Right renal pelvis (tissue), 4 donors: ENCODE measurements at places on chromosomes 12 and 14.

DNA sequence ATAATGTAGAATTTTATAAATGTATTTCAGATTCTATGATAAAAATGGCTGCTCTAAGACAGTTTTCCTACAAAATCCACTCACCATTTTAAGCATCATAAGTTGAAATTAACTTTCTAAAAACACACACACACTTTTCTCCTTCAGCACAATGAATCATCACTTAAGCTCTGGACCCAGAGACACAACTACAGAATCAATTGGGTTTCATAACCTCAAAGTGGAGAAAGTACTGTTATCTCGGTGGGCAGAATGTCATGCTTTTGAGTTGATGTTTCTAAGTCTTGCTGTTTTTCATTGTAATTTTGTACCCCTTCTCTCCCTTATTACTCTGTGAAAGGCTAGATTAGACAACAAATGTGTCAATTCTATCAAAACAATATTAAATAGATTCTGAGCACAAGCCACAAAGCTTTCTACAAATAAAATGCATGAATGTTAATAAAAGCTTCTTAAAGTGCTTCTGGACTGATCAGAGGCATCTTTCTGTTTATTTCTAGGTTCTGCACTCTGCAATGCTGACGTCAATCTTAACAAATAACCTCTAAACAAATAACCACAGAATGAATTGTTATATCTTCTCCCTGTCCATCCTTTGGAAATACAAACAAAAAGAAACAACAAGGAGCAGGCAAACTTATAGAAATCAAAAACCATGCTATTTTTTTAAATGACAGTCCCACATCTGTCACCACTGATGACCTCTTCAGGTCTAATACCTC lies 8.2 kb downstream of the IPO8 start:
- no peak for DNase-seq

DNA sequence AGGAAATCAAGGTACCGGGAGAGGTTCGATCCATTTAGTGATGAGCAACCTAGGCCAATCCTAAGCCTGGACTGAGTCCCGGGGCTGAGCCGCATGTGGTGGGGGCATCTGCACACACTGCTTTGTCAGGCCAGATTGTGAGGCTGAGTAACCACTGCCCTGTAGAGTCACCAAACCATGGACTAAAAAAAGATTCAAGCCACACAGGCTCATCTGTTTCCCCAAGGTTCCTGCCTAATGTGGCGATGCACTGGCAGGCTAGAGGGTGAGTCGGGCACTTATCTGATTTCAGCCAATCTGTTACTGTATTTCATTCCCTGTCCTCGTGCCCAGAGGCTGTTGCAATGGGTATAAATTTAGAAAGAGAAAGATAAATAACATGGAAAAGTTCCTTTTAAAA lies 140.8 kb downstream of the TTC7B start:
- DNase-seq: no peak

DNA sequence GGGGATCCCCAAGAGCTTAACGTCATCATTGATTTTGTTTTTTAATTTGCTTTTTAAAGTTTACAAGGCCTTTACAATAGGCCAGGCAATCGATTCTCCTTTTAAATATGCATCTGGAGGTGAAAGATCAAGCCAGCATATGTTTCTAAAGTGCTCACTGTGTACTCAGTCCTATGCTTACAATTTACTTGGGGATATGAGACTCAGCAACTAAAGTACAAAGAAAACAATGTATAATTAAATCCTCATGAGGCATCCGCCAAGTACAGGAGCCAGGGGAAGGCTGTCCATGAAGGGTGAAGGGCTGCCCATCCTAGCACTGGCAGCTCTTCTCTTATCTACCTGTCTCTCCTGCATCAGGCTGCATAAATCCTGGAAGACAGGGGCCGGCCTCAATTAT lies 11.8 kb downstream of the CCDC92 start:
- DNase-seq: no peak

DNA sequence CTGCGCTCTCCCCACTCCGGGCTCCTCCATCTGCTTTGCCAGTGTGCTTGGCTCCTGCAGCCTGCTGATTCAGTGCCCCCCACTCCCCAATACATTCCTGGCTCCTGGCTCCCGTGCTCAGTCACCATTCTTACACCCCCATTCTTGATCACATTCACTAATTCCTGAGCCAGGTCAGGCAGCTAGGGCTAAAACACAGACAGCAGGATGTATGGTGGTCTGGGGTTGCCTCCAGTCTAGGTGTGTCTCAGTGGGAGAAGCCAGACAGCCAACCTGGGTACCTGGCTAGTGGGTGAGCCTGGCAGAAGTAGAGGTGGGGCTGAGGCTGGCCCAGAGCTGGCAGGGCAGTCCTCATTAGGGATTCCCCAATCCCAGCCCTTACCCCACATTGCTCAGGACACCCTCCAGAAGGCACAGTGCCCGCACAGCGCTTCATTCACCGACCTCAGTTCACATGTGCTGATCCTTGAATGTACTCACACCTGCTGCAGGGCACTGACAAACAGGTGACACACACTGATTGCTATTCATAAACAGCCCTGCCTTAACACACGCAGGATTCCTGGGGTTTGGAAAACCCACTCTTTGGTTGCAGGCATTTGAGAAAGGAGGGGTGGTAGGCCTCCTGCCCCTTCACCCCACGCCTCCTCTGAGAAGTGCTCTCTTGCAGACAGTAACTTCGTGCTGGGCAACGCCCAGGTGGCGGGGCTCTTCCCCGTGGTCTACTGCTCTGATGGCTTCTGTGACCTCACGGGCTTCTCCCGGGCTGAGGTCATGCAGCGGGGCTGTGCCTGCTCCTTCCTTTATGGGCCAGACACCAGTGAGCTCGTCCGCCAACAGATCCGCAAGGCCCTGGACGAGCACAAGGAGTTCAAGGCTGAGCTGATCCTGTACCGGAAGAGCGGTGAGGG lies 1.7 kb downstream of the KCNH3 start:
- no peak for DNase-seq

- DNase-seq: no peak
Measured at GRCh38 chr12:90896164-90896563, 58.8 kb downstream of the CCER1 start.

- no peak for DNase-seq
Measured at GRCh38 chr14:102209224-102209966, 69.7 kb downstream of the WDR20 start.

GRCh38 chr12:130064999-130065398 lies 97.3 kb upstream of the FZD10 start:
- no peak for DNase-seq

DNA sequence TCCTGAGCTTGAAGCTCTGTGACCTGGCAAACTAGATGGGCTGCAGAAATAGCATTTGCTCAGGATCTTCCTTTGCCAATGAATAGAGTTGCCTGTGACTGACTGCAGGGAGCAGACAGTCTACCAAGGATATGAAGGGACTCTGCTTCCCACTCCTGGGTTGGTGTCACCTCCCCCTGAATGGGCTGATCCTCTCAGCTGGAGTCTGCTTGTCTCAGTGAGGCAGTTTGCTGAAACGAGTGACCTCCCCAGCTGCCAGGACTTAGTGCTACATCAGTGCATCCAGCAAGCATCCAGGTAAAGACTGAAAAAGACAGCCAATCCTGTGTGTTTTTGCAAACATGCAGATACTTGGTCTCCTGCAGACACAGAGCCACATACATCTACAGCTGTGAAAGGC lies 28.5 kb downstream of the PAH start:
- no peak for DNase-seq

DNA sequence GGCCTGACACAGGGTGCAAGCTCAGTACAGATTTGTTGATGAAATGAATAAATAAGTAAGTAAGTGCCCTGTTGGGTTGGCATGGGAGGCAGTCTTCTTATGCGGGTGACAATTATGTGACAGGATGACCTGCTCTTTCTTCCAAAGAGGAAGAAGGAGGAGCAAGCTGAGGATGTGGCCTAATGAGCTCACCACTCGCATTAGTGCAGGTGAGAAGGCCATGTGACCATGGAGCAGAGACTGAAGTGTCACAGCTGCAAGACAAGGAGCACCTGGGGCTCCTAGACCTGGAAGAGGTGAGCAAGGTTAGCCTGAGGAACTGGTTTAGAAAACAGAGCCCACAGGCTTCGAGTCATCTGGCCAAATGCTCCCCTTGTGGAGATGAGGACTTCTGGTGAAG lies 34.9 kb downstream of the LRTM2 start:
- no peak for DNase-seq

DNA sequence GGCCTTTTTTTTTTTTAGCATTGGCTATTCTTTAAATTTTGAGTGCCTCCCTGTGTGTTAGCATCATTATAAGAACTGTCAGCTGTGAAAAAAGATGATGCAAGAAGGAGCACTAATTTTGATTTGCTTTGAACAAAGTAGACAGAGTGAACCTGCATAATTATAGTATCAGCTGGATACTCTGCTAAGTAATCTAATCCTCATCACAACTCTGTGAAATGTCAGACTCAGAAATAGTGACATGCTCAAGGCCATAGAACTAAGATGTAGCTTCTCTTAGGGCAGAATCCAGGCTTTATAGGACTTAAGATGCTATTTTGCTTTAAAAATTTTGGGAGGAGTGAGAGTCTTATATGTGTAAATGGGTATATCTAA lies 31.9 kb downstream of the FBXO34 start:
- DNase-seq: no peak

GRCh38 chr14:54498579-54498978 lies 9.8 kb upstream of the GMFB start:
- DNase-seq: no peak

DNA sequence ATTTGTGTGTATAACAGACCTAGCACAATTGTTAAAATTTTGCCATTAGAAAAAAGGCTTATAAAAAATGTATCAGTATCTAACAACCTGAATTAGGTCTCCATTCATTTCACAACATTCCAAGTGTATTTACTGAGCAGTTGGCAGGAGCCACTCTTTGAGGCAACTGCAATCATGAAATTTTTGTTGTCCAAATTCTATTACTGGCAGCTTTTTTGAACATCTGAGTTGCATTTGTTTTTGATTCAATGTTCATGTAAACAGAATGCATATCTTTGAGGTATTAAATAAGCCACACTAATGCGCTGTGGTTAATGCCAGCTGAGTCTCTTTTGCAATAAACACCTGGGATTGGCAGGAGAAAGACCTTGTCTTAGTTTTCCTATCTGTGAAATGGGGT lies 8.7 kb downstream of the KITLG start:
- DNase-seq: no peak

GRCh38 chr12:109020796-109021380 lies at the start of gene SVOP:
TSS of gene SVOP (minus strand) at chr12:109021068. CDS start at chr12:109020868, 200 bp downstream.
- peak; percentile 86 for DNase-seq

- DNase-seq: no peak
Measured at GRCh38 chr12:105644770-105645169, 314.3 kb downstream of the C12orf75 start.

DNA sequence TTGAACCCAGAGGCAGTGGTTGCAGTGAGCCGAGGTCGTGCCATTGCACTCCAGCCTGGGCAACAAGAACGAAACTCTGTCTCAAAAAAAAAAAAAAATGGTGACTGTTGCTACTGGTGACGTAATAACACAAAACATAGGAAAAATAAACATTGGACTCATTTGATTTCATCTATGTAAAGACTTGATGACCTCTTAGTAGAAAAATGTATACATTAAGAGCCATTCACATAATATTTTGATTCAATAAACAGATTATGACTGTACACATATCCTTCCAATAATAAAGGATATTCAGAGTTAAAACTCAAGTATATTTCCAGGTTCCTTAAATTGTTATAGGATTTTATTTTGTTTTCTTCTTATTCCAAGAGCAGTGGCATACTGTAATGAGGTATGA lies 65.7 kb upstream of the AEBP2 start:
- DNase-seq: no peak

GRCh38 chr14:85594217-85594616 lies 64.3 kb downstream of the FLRT2 start:
- DNase-seq: no peak

DNA sequence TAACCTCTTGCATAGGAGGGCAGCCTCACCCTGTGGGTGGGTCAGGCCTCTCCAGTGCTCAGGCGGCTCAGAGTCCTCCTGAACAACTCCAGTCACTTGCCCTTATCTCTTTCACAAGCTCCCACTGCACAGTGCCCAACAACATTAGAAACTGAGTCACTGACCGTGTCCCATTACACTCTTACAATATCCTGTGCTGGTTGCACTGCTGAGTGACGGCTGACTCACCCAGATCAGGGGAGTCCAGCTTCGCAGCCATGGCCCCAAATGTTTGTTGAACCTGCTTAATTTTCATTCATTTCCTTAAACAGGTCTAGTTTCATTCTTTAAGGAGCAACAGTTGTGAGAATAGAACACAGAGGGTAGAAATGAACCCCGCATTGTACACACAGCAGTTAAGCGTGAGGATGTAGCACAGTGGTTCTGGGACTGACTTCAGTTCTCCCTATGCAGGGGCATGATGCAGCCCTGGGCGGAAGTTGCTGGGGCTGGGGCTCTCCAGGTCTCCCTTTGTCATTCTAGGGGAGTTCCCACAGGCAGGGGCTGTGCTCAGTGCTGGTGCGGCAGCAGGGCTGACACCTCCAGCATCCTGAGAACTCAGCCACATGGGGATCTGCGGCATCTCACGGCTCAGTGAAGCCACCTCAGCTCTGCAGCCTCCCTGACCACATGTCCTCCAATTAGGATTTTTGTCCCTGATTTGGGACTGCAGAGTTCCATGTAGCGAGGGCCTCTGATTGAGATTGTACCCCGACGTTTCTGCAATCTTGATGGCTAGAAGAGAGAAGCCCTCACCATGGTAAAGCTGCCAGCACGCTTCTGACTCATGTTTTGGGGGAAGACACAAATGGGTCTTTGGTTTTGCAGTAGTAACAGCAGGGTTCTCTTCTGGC lies 16.1 kb downstream of the GPR68 start:
- DNase-seq: no peak

DNA sequence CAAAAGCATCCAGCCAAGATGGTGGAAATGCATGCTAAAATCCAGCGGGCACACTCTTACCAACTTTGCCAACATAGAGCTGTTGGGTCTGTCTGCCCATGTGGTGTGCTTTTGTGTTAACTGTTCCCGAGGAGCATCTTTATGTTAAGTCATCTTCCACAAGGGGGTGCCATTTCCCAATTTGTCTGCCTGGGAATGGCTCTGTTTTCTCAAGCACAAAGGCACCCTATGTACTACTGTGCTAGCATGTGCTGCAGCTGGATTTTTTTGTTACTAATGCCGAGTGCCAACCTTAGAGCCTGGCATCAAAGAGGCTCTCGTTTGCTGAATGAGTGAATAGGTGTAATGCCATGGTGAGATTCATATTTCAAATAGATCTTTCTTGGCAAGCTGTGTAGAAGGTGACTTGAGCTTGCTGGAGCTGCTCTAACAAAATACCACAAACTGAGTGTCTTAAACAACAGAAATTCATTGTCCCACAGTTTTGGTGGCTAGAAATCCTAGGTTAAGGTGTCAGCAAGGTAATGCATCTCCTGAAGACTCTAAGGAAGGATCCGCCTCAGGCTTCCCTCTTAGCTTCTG lies 74.3 kb downstream of the TRHDE start:
- DNase-seq: peak; percentile 79

- no peak for DNase-seq
Measured at GRCh38 chr14:69582212-69582611, 7.5 kb upstream of the CCDC177 start.

DNA sequence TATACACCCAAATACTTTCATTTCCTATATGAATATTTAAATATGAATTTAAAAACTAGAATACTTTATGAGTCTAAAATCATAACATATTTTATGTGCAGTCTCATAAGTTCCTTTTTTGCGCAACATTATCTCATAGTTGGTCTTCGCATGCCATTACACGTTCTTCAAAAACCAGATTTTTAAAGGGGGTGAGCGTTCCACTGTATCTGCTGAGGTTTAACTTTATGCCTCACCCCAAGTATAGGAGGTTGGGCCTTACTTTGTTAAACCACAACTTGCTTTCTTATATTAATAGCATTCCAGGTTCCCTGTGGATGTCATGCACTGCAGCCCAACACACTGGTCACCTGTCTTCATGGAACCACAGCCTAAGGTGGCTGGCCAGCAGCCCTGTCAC lies 118.6 kb downstream of the APAF1 start:
- DNase-seq: no peak
